MG63 (cell line): ENCODE measurements at places on chromosomes 6 and 20. TPM values are rescaled to one million over a fixed set of nuclear protein-coding genes. Genes with fewer than 3 reads are reported as not detected.

Gene TSBP1
- not detected in 2 replicates for total RNA-seq

Gene OR2J3
- total RNA-seq, result not detected in 2 replicates

Gene HDDC2
- 125 and 151 TPM in 2 replicates for total RNA-seq

Gene POLH
- 9.4 and 10.0 TPM in 2 replicates for total RNA-seq

Gene HAO1
- not detected in 2 replicates for total RNA-seq

Gene RTN4IP1
- 8.6 and 10.5 TPM in 2 replicates for total RNA-seq

Gene BHLHE23
- not detected in 2 replicates for total RNA-seq

Gene FAM209B
- not detected in 2 replicates for total RNA-seq

Gene RBM24
- 0.33 TPM in 1 of 2 replicates, not detected in the other for total RNA-seq

Gene GPR63
- total RNA-seq, result 0.03 and 0.10 TPM in 2 replicates

Gene SIRPB1
- total RNA-seq, result not detected in 2 replicates

Gene HFE
- total RNA-seq, result 7.7 and 9.1 TPM in 2 replicates

Gene FGD2
- total RNA-seq, result 0.33 TPM in 1 of 2 replicates, not detected in the other

Gene SLPI
- total RNA-seq, result 25.7 and 52.2 TPM in 2 replicates

Gene FAM184A
- total RNA-seq, result 0.13 TPM in 1 of 2 replicates, not detected in the other

Gene PAX1
- total RNA-seq, result not detected in 2 replicates

Gene STMN3
- total RNA-seq, result 71.2 and 98.0 TPM in 2 replicates

Gene IRF4
- total RNA-seq, result not detected in 2 replicates

Gene KHDC1L
- total RNA-seq, result not detected in 2 replicates

Gene SGK2
- total RNA-seq, result 0.72 TPM in 1 of 2 replicates, not detected in the other

Gene ULBP1
- total RNA-seq, result 1.5 and 2.5 TPM in 2 replicates

Gene CYP39A1
- 0.10 TPM in 1 of 2 replicates, not detected in the other for total RNA-seq

Gene SSTR4
- not detected in 2 replicates for total RNA-seq

Gene ZSCAN23
- 0.59 and 2.0 TPM in 2 replicates for total RNA-seq

Gene WFDC2
- total RNA-seq, result not detected in 2 replicates

Gene MAPK13
- 0.37 and 0.99 TPM in 2 replicates for total RNA-seq

Gene ASIP
- not detected in 2 replicates for total RNA-seq

Gene MRPL2
- 31.0 and 54.7 TPM in 2 replicates for total RNA-seq

Gene RIPPLY2
- not detected in 2 replicates for total RNA-seq

Gene MRPL18
- total RNA-seq, result 129 and 143 TPM in 2 replicates

Gene PSMF1
- total RNA-seq, result 41.6 and 62.5 TPM in 2 replicates

Gene L3MBTL1
- 0.53 and 0.81 TPM in 2 replicates for total RNA-seq

Gene DAAM2
- 0.32 TPM in 1 of 2 replicates, not detected in the other for total RNA-seq

Gene PSORS1C1
- not detected in 2 replicates for total RNA-seq

Gene SIRPA
- 37.7 and 38.1 TPM in 2 replicates for total RNA-seq

Gene PPP1R16B
- not detected in 2 replicates for total RNA-seq

Gene ZKSCAN3
- total RNA-seq, result 0.39 and 1.5 TPM in 2 replicates

Gene VIP
- total RNA-seq, result not detected in 2 replicates

Gene ESR1
- 0.07 TPM in 1 of 2 replicates, not detected in the other for total RNA-seq

Gene BIRC7
- not detected in 2 replicates for total RNA-seq

Gene KCNQ2
- total RNA-seq, result 0.92 TPM in 1 of 2 replicates, not detected in the other

Gene TBXT
- not detected in 2 replicates for total RNA-seq

Gene XKR7
- not detected in 2 replicates for total RNA-seq

Gene BPHL
- total RNA-seq, result 5.8 and 9.6 TPM in 2 replicates

Gene TSHZ2
- not detected in 2 replicates for total RNA-seq

Gene GUCA1A
- total RNA-seq, result not detected in 2 replicates

Gene ATP6V1G2
- 2.1 and 3.4 TPM in 2 replicates for total RNA-seq

Gene TCF15
- 0.42 TPM in 1 of 2 replicates, not detected in the other for total RNA-seq

Gene TRAPPC3L
- not detected in 2 replicates for total RNA-seq

Gene BMP6
- 0.74 and 0.82 TPM in 2 replicates for total RNA-seq

Gene OPN5
- total RNA-seq, result not detected in 2 replicates

Gene GPR6
- total RNA-seq, result not detected in 2 replicates

Gene C6orf120
- total RNA-seq, result 12.7 and 15.3 TPM in 2 replicates

Gene GJA10
- total RNA-seq, result not detected in 2 replicates

Gene GNRH2
- total RNA-seq, result not detected in 2 replicates

Gene OR2H1
- total RNA-seq, result not detected in 2 replicates

Gene SIRPD
- not detected in 2 replicates for total RNA-seq

Gene TMEM170B
- 3.9 and 6.9 TPM in 2 replicates for total RNA-seq
